ENCODE measurements at places on chromosomes 5 and 9.

DNA sequence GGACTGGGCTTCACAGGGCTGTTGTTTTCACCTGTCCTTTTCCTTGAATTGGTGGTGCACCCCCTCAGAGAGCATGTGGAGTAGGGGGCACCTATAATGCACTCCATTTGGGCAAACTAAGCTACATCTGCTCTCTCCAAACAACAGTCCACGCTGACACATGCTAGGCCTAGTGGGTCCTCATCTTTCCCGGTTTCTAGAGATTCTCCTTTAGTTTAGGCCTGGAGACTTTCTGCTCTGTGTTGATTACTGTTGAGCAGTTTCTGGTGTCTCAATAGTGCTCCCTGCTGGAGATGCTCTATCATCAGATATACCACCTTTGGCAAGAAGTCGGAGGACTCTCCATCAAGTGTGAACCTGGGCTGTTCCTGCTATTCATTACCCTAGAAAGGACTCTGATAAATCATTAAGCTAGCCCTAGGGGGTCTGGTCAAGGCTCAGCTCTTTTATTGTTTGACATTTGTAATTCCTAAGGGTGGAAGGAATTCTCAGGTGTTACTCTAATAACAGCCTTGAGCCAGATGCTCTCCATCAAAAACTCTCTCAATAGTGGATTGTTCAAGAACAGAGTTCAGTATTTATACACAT lies 64.0 kb upstream of the FYB1 start:
- peak; percentile 54 for DNase-seq

GRCh38 chr5:89120719-89121118 lies 237.7 kb upstream of the MEF2C start:
- no peak for DNase-seq

DNA sequence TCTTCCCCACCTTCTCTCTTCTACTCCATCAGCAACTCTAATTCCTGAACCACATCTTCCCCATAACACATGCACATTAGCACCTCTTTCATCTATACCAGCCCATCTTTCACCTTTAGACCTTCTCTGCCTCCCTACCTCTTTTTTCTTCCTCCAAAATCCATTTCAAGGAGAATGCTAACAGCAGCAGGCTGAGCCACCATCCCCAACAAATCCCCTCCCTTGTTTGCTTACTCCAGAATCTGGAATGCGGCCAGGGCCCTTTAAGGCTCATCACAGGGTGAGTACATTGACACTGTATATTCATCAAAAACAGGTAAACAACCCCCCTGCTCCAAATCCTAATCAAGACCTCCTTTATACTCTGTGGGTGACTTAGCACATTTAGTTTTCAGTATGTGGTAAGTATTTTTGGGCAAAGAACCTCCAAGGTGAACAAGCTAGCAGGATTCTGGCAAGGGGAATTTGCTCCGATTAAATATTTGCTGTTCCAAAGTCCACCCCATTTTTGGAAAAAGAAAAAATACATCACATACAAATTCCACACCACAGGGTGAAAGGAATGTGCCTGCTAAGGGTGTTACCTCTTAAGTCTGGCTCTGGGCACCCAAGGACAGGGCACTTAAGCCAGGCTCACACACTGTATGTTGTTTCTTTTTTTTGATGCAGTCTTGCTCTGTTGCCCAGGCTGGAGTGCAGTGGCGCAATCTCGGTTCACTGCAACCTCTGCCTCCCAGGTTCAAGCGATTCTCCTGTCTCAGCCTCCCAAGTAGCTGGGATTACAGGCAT lies 71.4 kb downstream of the SERINC5 start:
- DNase-seq = no peak

DNA sequence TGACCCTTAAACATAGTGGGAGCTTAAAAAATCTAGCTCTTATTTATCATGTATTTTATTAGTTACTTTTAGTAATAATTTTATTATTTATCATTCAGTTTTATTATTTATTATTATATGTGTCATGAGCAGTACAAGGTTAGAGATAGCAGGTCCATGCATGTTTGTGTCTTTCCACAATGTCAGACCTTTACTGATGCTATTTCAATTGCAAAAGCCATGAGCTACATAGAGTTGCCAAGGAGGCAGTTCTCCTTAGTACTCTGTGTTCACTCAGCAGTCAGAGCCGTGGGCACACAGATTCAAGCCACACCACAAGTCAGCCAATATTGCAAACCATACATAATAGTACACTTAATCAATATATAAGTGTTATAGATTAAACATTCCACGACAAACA lies 157.9 kb upstream of the NTRK2 start:
- DNase-seq = no peak

DNA sequence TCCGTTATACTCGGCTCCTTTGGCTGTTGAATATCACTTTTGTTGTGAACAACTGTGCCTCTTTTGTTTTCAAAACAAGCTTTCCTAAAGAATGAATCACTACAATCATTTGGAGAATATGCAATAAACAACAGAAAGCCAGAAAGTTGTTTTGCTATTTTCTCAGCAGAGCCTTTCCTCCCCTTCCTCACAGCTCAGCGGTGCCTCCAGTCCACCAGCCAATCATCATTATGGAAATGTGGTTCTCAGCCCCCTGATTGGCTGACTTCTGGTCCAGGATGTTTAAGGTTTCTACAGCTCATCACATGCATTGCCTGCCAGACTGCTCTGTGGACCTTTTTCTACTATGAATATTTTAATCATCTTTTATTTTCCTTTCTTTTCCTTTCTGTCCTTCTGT lies 9.1 kb upstream of the ZNF608 start:
- DNase-seq = peak; percentile 75

DNA sequence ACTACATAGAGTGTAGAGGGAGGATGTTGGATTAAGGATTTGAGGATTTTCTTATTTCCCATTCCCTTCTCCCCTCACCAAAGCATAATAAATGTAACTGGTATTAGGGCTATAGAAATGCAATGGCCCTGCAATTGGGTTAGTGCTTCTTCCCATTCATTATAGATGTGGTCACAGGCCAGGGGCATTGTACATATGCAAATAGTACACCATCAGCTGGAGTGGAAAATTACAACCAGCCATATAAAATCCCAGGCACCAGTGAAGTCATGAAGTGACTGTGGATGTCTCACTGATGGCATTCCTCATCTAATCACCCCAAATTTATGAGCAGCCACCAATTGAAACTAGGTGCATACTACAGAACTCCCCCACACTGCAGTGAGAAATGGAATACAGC lies 105.9 kb downstream of the PLK2 start:
- DNase-seq = no peak

- DNase-seq = no peak
Observed at GRCh38 chr9:1939466-1939865, 75.7 kb upstream of the SMARCA2 start.

- DNase-seq = no peak
Observed at GRCh38 chr5:155919126-155919525, 407.8 kb upstream of the SGCD start.
